ENCODE measurements at places on chromosomes 16 and 17.

DNA sequence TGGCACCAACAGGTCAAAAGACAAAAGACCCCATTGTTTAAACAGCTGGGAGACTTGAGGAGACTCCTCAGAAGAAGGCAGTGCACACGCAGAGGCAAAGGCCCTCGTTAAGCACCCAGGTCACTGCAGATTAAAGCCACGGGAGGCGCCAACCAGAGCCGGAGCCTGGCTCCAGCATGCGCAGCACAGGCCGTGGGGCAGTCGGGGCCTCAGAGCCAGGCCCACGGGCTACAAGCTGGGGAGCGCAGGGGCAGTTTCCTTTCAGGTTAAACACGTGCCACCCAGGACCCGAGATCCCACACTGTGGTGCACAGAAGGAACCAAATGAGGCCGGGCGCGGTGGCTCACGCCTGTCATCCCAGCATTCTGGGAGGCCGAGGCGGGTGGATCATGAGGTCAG, 9.2 kb downstream of the PIEZO1 start:
- DNase-seq = no peak

- no peak for DNase-seq
Observed at GRCh38 chr17:20171741-20172365, 162.7 kb downstream of the SPECC1 start.

- no peak for DNase-seq
Observed at GRCh38 chr17:33712120-33712519, 419.0 kb upstream of the ASIC2 start.

DNA sequence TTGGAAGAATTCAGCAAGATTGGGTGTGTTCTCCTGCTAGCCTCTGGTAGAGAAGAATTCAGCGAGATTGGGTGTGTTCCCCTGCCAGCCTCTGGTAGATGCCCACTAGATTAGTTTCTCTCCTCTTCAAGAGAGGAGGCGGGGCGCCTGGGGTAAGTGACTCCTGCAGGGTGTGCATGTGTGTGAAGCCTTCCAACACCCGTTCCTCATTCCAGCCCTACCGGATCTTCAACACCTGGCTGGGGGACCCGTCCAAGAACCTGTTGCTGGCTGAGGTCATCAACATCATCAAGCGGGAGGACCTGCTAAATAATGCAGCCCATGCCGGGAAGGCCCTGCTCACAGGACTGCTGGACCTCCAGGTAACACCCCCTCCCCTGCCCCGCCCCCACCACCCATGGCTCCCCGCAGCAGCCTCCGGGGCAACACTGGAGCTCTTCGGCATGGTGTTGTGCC, 21.3 kb downstream of the TMEM186 start:
- DNase-seq = no peak

GRCh38 chr16:77898671-77899211, 110.4 kb downstream of the VAT1L start:
- DNase-seq = no peak

DNA sequence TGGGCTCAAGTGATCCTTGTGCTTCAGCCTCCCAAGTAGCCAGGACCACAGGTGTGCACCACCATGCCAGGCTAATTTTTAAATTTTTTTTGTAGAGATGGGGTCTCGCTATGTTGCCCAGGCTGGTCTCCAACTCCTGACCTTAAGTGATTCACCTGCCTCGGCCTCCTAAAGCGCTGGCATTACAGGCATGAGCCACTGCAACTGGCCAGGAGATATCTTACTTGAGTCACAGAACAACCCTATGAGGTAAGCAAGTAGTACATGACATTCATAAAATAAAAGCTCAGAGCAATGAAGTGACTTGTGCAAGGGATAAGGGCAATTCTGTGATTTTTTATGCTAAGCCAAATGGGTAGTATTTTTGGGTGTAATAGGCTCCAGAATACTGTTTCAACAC, 57.3 kb downstream of the CDC27 start:
- no peak for DNase-seq

DNA sequence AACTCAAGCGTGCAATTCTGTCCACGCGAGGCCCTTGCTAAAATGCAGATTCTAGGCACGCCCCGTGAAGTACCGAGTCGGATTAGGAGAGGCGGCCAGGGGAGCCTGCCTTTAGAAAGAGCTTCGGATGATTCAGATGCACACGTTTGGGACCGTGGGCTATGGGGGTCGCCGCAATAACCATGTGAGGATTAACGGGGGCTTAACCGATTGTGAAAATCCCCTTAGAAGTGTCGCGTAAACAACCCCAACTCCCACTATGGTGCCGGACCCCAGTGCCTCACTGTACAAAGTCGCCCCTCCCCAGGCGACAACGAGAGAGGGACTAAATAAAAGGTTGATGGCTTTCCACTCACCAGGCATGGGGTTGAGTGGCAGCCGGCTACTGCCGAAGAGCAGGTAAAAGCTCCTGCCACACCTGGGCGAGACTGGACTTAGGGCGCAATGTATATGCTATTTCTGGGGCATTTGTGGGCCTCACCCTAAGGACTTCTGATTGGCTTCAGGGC, 635 bp upstream of the SP2 start:
- peak; percentile 66 for DNase-seq

- no peak for DNase-seq
Observed at GRCh38 chr16:47713225-47713595, 252.1 kb downstream of the PHKB start.

GRCh38 chr17:3796110-3796821, 4.7 kb downstream of the ITGAE start:
- no peak for DNase-seq

Data from DMS53 (cell line).